Motor neuron (in vitro differentiated cells): ENCODE measurements at places on chromosomes 13 and 19. TPM values are rescaled to one million over a fixed set of nuclear protein-coding genes. Genes with fewer than 3 reads are reported as not detected.

DNA sequence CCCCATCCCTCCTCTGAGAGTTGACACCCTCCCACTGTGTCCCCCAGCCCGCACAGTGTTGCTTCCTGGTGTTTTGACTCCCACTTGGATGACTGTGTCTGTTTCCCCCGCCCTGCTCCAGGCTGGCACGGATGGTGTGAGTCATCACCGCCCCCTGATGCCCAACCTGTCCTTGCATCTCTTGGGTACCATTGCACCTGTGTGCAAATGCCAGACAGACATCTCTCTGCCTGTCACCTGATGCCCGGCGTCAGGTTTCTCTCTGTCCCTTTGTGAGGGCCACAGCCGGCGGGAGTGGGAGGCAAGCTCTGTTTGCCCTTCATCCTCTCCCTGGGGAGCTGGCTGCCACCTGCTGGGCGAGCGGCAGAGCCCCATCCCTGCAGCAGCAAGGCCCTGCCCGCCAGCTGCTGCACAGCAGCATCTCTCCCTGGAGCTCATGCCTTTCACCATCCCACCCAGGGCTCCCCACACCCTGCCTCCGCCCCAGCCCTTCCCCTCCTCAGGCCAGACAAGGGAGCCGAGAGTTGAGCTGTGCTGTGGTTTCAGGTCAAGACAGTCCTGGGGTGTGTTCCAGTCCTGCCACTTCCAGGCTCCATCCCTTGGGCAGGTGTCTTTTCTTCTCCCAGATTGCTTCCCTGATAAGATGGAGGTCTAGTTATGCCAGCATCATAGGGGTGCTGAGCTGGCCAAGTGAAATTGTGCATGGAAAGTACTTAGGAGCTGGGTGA lies 29.7 kb downstream of the NKPD1 start:
- ATAC-seq: peak; percentile 27

Gene ZNF583
- 10.0 and 10.4 TPM in 2 replicates for total RNA-seq

Gene PTH2
- not detected in 2 replicates for total RNA-seq

- ATAC-seq: peak; percentile 46
Observed at GRCh38 chr13:108500711-108501110, 128.7 kb upstream of the MYO16 start.

Gene NLRP11
- total RNA-seq: 0.09 and 0.24 TPM in 2 replicates

GRCh38 chr19:13063461-13064091 lies 39.1 kb downstream of the LYL1 start:
- no peak for ATAC-seq

DNA sequence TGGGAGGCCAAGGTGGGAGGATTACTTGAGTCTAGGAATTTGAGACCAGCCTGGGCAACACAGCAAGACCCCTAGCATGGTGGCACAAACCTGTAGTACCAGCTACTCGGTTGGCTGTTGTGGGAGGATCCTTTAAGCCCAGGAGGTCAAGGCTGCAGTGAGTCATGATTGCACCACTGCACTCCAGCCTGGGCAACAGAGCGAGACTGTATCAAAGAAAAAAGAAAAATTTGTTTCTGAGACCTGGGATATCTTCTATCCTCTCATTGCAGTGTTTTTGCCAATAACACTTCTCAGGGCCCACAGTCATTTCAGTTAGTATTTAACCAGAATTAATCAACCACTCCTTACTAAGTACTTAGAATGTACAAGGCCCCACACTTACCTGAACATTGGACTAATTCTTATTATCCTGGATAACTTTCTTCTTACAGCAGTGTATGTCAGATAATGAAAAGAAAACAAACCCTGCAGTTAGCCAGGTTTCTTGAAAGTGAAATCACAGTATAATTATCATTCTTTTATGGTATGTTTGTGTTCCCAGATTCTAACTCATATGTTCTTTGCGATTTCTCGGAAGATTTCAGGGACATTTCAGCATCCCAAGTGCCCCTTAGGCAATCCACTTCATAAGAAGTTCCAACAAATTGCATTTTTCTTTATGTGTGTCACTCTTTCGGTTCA lies 75.6 kb upstream of the KLF5 start:
- no peak for ATAC-seq

DNA sequence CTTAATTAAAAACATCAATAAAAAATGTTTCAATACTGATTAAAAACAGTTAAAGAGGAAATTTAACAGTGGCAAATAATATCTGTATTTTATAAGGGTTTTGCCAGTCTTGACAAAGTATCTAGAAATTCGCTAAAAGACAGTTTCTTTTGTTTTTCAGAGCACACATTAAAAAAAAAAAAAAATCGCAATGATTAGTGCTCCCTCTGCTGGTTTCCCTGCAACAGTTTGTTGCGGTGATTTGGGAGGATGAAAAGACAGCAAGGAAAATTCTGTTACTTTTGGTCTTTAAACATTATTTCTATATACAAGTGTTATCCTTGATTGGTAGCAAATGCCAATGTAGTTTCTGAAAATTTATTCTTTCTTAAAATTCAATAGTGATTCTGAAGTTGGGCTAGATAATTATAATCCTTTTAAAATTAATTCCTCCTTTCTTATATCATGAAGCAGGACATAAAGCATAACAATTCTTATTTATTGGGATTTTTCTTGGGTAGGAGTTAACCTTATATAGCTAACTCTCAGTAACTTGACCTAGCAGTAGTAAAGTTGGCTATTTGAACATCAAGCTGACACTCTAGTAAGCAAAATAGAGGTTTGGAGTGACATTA lies 23.1 kb upstream of the SPRY2 start:
- no peak for ATAC-seq

Gene ONECUT3
- total RNA-seq: 0.11 and 0.15 TPM in 2 replicates

Gene IGSF23
- total RNA-seq: not detected in 2 replicates

DNA sequence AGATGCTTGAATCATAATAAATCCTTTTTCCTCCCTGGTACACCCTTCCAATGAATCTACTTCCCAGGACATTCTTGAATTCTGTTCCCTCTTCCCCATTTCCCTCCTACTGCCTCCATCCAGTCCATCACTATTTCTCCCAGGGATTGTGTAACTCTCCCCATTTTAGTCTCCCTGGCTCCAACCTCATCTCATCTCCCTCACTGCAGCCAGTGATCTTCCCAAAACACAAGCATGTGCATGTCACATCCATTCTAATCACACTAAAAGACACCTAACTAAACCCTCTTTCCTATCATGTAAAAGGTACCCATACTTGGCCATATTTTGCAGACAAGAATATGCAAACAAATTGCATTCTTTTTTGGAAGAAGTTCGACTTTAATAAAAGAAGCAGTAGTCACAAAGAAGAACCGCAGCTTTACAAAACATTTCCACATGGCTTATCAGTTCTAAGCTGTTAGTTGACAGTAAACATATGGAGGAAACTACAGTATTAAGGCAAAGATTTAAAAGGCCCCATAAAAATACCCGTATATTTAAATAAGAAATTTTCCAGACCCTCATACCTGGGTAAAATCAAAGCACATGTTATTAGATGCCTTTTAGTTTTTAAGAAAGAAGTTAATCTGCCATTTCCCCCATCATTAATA lies 111.0 kb downstream of the KCTD12 start:
- ATAC-seq: no peak

DNA sequence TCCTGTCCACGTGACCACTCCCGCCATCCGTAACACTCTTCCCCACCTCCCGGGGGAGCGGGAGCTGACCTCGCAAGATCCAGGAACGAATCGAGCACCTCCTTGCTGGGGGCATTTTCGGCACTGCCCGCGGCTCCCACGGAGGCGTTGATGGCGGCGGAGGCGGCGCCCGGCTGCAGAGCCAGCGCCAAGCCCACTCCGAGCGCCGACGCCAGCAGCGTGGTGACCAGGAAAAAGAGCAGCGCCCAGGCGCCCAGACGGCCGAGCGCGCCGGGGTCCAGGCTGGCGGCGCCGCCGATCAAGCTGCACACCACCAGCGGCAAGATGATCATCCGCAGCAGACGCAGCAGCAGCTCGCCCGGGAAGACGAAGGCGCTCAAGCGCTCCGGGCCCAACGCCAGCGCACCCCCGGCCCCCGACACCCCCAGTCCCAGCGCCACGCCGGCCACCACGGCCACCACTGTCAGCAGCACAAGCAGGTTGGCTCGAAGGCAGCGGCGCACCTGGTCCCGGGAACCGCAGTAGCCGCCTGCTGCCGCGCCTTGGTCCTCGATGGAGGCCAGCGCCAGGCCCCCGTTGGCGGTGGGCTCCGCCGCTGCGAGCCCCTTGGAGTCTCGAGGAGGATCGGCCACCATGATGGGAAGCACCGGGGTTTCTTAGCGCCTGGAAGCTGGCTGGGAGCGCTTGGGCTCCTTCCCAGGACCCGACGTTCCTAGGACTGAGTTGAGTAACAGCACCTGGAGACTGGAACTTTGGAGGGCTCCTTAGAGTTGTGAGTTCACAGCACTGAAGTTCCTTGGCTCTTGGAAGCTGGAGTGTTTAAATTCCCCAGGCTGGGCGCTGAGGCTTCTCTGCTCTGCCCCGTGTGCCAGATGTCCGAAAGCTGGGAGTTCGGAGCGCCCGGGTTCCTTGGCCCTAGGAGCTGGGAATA lies 798 bp downstream of the SLC1A5 start:
- ATAC-seq: peak; percentile 3

DNA sequence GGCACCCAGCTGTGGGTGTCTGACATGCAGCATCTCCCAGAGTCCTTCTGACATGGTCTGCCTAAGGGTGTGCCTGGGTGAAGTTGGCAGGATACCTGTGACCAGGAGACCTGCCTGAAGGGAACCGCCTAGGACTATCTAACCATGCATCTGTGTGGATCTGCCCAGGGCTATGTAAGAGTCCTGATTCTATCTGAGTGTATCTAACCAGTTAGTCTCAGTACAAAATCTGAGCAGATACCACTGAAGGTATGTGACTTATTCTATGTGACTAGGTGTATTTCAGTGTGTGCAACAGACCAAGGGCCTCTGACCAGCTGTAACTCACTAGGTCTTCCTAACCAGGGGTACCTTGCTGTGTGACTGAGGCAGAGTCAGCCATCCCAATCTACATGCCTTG lies 28.2 kb upstream of the FBL start:
- ATAC-seq: no peak

DNA sequence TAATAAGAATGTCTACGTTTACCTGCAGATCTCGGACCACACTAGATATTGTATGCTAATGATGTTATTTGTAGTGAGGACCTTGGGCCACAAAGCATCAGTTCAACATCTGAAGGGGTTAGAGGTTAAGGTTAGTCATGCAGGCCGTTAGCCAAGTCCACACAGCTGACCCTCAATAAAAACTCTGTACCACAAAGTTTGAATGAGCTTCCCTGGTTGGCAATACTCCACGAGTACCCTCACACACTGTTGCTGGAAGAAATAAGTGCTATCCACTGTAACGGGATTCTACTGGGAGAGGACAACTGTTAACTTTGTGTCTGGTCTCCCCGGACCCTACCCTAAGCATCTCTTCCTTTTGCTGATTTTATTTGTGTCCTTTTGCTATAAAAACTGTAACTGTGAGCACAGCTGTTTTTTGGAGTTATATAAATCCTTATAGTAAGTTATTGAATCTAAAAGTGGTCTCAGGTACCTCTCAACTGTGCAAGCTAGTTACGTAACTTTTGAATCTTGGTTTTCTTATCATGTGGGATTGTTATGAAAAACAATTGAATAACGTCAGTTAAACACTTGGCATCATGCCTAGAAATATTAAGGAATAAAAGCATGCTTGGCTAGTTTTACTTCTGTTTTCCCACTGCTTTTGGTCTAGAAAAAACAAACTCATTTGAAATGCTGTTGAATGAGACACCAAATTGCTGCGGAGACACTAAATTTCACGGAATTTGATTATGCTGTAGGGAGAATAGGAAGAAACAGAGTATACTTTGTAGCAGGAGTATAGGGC lies 181.5 kb downstream of the DNAJC3 start:
- ATAC-seq: no peak

DNA sequence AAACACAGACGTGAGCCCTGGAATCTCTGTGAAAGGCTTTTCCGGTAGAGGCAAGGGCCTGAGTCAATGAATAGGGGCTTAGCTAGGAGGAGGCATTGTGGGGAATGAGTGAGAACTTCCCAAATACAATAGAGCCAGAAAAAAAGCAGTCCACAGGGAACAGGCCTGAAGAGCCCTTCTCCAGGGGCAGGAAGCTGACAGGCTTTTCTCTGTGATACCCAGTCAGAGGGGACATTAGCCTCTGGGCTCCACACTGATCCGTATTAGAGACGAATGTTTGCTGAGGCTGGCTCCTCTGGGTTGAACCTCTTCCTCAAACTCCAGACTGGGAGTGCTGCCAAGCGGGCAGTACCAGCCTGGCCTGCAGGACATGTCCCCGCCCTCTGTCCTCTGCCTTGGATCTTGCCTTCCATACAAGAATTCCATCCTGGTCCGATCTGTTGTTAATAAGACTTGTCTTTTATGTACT lies 2.3 kb downstream of the DHRS12 start:
- ATAC-seq: no peak

Gene ISYNA1
- 5.2 and 7.2 TPM in 2 replicates for total RNA-seq

- ATAC-seq: peak; percentile 41
Observed at GRCh38 chr19:12695997-12696365, 450 bp downstream of the FBXW9 start.
